ENCODE measurements at places on chromosomes 1 and 21. TPM values are rescaled to one million over a fixed set of nuclear protein-coding genes. Genes with fewer than 3 reads are reported as not detected.

MYOC gene
- 0.66 TPM for total RNA-seq

NFYC gene
- total RNA-seq = 69.3 TPM

GRCh38 chr1:210143465-210144062 lies 89.0 kb upstream of the SERTAD4 start:
- no peaks in the 10 kb centered on the region for H3K4me1 ChIP-seq
- H3K27me3 ChIP-seq = no peaks in the 10 kb centered on the region
- H3K4me3 ChIP-seq = no peak overlapping the region
- no peak overlapping the region for H3K27ac ChIP-seq
- H3K36me3 ChIP-seq = no peaks in the 10 kb centered on the region

DNA sequence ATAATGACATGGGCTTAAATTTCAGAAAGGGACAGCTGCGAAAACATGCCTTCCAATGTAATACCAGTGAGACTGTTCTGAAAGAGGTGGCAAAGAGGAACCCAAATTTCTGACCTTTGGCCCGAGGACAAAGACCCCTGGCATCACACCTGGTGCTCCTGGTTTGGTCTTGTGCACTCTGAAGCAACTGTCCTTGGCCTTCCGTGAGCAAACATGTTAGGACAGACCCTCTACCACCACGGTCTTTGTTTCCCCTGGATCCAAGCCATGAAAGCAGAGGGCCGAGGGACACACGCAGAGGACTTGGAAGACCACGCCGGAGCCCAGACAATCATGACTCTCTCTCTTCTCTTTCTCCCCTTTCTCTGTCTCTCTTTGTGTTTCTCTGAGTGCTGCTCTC lies 6.0 kb downstream of the REG4 start:
- no peak for DNase-seq
- no peaks in the 10 kb centered on the region for H3K4me1 ChIP-seq

- no peak overlapping the region for H3K27ac ChIP-seq
- no peak overlapping the region for H3K4me3 ChIP-seq
- DNase-seq = no peak
- H3K27me3 ChIP-seq = no peaks in the 10 kb centered on the region
Observed at GRCh38 chr1:43317817-43318471, 17.2 kb downstream of the TIE1 start.

- H3K27me3 ChIP-seq = no peaks in the 10 kb centered on the region
- no peak overlapping the region for H3K27ac ChIP-seq
- no peak overlapping the region for H3K4me3 ChIP-seq
- no peak for DNase-seq
- H3K36me3 ChIP-seq = no peaks in the 10 kb centered on the region
Observed at GRCh38 chr1:87203904-87204303, 124.8 kb upstream of the LMO4 start.

DNA sequence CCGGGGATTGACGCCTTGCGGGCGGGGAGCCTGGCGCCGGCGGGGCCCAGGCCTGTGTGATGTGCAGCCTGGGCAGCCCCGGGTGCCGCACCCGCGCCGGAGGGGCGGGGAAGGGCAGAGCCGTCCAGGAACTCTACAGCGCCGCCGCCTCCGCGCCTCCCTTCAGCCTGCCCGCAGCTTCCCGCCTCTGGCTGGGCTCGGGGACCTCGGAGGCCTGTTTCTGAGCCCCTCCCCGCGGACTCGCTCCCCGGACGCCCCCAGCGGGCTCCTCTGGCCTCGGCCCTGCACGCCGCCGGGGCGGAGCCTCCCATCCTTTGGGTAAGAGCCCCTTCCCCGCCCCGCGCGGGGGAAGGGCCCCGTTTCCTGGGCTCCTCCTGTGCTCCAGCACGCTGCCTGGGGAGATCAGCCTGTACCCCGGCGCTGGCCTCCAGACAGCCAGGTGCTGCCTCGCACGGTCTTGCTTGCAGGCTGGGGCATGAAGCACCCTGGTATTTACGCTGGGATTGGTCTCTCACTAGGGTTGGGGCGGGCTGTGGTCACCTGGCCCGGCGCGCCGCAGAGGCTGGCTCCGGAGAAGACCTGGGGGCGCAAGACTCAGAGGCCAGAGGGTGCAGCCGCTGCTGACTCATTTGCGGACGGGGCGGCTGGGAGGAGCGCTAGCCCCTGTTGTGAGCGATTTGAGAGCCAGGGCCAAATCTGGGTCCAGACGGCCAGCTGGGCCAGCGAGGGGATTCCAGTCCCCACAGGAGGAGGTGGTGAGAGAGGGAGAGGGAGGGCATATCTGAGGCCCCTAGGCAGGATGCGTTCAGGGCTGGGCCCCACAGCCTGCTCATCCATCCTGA lies 5.7 kb upstream of the ACOT11 start:
- peak overlapping the region; percentile 22 for H3K27ac ChIP-seq
- peaks cover 8% of the 10 kb centered on the region for H3K4me1 ChIP-seq
- H3K27me3 ChIP-seq = no peaks in the 10 kb centered on the region
- H3K36me3 ChIP-seq = no peaks in the 10 kb centered on the region

GRCh38 chr1:65395887-65396612 lies 24.4 kb upstream of the LEPR start:
- H3K4me1 ChIP-seq = no peaks in the 10 kb centered on the region
- no peaks in the 10 kb centered on the region for H3K36me3 ChIP-seq
- H3K4me3 ChIP-seq = no peak overlapping the region
- no peak overlapping the region for H3K27ac ChIP-seq

DNA sequence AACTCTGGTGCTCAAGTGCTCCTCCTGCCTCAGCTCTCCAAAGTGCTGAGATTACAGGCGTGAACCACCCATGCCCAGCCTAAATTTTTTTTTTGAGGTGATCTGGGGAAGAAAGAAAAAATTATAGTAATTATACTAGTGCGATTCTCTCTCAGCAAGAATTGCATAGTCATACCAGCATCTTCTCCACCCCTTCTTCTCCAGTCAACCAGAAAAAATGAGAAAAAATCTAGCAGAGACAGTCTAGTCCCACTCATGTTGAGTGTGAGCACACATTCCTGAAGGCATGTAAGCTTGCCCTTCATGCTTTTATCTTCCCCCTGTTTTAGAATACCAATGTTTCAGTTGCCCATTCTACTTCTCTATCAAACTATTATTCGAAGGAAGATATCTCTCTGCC lies 207.6 kb downstream of the S1PR1 start:
- H3K27me3 ChIP-seq = no peaks in the 10 kb centered on the region
- no peaks in the 10 kb centered on the region for H3K36me3 ChIP-seq
- DNase-seq = no peak
- H3K4me1 ChIP-seq = no peaks in the 10 kb centered on the region
- no peak overlapping the region for H3K27ac ChIP-seq
- no peak overlapping the region for H3K4me3 ChIP-seq

- no peaks in the 10 kb centered on the region for H3K36me3 ChIP-seq
- no peak overlapping the region for H3K27ac ChIP-seq
- H3K27me3 ChIP-seq = no peaks in the 10 kb centered on the region
- H3K4me1 ChIP-seq = no peaks in the 10 kb centered on the region
Observed at GRCh38 chr1:216961516-216961915, 238.3 kb upstream of the ESRRG start.

DNA sequence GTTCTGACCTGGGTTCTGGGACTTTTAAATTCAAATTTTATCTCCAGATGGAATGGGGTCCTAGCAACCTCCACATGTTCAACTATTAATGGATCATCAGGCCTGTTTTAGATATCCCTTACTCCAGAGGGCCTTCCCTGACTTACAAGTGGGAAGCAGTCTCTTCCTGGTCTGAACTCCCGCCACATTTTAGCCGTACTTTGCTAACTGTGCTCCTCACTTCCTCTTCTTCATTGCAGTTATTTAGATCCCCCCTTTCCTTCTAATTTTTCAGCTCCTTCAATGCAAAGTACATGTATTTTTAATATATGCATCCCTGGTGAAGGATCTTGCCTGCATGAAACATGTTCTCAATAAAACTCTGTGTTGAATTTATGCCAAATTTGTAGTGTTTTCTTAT lies 3.7 kb downstream of the CD1A start:
- H3K4me3 ChIP-seq = no peak overlapping the region
- no peak overlapping the region for H3K27ac ChIP-seq
- H3K27me3 ChIP-seq = no peaks in the 10 kb centered on the region
- H3K4me1 ChIP-seq = no peaks in the 10 kb centered on the region
- DNase-seq = no peak

- no peak overlapping the region for H3K27ac ChIP-seq
- H3K36me3 ChIP-seq = no peaks in the 10 kb centered on the region
- DNase-seq = no peak
- H3K27me3 ChIP-seq = no peaks in the 10 kb centered on the region
- no peak overlapping the region for H3K4me3 ChIP-seq
- H3K4me1 ChIP-seq = peaks cover 4% of the 10 kb centered on the region
Observed at GRCh38 chr1:89043940-89044339, 21.1 kb downstream of the GBP1 start.
